Activated CD4-positive, alpha-beta T cell treated with anti-CD3 and anti-CD28 coated beads, Interleukin-10, Interleukin-2, amounts not matched to agents 100 ng/mL and 50 ng/mL, durations not matched to agents 16 hours and 8 hours (primary cell): ENCODE measurements at places on chromosomes 7 and 10.

DNA sequence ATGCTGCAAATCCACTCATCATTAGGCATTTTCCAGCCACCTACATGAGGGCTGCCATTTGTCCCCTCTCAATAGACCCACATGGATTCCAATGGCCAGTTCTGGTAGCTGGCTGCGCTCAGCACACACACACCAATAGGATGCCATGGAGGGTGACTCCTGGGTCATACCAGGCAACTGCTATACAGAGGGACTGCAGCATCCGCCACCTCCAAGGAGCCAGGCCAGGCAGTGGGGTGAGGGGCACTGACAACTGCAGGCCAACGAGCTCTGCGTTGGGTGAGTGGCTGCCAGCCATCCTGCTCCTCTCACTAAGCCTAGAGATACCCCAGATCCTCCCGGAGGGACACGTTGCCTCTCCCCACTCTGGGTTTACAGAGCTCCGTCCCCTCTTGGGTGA lies 118.8 kb upstream of the NANOS1 start:
- no peak for DNase-seq

GRCh38 chr7:157139111-157139809 lies 534 bp downstream of the UBE3C start:
- peak; percentile 57 for DNase-seq

DNA sequence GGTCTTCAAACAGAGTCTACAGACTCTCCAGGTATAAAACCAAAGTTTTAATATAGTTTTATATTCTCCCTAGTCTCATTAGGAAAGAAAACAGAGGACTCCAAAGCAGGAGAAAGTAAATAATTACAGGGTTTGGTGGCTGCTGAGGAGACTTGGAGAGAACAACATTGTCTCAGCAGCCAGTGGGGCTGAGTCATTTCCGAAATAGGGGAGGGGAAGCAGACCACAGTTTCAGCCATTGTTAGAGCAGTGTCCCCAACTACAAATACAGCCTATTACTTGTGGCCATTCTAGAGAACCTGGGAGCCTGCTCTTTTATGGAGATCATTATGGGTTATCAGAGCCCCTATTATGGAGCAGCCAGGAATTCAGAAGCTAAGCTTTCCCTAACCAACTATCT lies 44.2 kb upstream of the A1CF start:
- no peak for DNase-seq

GRCh38 chr7:2639181-2639681 lies 7.4 kb downstream of the TTYH3 start:
- no peak for DNase-seq

DNA sequence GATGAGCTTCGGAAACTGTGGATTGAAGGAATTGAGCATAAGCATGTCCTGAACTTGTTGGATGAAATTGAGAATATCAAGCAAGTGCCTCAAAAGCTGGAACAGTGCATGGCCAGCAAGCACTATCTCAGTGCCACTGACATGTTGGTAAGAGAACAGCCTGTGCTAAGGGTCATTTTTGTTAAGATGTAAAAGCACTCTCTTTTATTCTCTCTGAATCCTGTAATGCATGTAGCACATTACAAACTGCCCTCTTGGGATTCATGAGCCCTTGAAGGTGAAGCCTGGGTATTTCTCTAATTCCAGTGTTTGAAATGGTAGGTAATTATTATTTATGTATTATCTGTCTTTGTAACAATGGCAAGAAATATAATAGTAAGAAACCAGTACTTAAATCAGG lies 36.1 kb downstream of the EXOC4 start:
- no peak for DNase-seq

DNA sequence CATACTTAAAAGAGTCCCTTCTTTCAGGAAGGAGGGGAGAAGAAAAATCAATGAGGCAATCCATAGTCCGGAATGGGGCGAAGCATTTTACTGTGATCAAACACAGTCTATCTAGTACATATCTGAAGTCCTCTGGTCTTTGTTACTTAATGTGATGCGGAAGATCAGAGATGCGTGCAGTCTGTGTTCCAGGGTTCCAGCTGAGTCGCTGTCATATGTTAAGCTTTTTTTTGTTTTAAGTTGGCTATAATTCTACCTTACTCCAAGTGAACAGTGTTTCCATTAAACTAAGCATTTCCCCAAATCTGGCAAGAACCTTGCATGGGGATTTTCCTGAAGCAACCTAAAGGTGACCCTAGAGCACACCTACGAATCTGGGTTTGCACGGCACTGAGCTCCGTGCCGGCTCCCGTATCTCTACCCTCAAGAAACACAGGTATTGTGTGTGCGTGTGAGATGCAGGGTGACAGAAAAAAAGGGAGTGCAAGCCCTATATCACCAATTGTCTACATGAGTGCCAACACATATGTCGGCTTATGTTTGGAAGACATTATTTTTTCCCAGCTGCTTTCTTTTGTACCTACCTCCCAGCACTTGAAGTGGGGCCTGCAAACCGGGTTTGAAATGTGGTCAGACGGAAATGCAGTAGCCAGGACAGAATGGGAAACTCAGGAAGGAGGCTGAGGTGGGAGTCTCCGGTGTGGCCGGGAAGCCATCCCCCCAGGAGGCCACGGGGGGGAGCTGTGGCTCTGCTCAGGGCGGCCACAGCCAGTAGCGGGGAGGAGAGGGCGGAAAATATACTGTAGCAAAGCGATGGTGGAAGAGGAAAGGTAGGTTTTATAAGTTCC lies 435.8 kb upstream of the MGMT start:
- DNase-seq, result peak; percentile 36

- DNase-seq, result peak; percentile 11
Observed at GRCh38 chr10:30782537-30783461, 153.2 kb upstream of the LYZL2 start.
